Lung (tissue), 17 donors: ENCODE measurements at places on chromosomes 12 and 14.

DNA sequence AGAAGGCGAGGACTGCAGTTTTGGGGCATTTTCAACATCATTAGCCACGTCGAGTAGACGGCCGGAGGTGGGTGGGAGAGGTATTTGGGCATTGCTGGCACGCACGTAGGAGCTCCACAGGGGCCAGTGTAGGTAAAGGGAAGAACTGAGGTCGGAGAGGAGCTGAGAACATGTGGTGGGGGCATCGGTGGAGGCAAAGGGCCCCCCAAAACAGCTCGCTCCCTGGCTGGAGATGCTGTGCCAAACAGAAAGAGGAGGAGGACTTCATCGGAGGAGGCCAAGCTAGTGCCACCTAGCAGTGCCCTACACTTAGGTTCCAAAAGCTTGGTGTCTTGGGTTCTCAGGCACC, 52.0 kb upstream of the PPP2R5C start:
- DNase-seq = no peak

DNA sequence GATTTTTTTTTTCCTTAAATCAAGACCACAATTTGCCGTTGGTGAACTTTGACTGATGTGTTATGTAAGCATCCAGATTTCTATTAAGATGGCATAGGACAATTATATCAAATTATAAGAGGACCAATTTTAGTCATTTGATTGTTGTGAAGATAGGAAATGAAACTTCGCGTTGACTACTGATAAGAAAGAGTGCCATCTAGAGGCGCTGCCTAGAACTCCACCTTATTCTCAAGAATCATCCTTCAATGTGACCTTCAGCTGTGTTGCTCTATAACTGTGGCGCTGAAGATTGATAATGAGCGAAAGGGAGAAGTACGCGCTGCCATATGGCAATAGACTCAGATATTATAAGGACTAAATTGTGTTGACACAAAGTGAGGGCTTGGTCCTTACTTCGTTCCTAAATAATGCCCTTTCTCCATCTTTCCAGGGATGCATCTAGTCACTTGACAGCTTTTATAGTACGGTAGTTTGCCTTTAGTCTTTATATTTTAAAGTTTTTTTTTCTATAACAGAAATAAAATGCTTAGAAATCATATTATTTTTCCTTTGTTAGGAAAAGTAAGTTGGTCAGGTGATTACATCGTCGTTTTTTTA, 350.8 kb upstream of the STXBP6 start:
- DNase-seq = peak; percentile 26

GRCh38 chr14:90587918-90588317, 191.1 kb downstream of the CALM1 start:
- DNase-seq = no peak

DNA sequence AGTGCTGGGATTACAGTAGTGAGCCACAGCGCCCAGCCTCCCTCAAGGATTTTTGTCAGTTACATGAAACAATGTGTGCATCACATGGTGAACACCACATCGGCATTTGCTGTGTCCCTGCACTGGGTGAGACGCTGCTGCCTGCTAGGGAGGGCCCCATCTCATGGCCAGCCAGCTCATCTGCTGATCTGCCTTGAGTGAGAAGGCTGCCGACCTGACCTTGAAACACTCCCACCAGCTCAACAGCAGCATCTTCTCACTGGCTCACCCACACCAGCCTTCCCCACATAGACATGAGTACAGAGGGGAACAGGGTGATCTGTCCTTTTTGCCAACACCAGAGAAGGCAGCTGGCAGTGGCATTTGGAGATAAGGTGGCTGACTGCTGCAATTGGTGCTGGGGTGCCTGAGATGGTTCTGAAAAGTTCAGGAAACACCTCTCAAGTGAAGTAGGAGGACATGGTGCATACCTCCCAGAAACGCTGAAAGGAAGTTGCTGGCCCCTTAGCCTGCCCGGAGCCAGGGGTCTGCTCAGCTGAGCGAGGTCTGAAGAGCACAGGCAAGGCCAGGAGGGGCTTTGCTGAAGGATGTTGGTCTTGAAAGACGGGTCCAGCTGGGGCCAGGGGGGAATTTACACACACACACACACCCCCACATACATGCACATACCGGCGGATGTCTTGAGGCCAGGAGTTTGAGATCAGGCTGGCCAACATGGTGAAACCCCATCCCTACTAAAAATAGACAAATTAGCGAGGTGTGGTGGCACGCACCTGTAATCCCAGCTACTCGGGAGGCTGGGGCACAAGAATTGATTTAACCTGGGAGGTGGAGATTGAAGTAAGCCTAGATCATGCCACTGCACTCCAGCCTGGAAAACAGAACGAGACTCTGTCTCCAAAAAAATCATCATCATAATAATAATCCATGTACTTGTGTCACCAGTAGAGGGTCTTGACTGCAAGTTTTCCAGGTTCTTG, 14.3 kb upstream of the PPP1R13B start:
- no peak for DNase-seq

DNA sequence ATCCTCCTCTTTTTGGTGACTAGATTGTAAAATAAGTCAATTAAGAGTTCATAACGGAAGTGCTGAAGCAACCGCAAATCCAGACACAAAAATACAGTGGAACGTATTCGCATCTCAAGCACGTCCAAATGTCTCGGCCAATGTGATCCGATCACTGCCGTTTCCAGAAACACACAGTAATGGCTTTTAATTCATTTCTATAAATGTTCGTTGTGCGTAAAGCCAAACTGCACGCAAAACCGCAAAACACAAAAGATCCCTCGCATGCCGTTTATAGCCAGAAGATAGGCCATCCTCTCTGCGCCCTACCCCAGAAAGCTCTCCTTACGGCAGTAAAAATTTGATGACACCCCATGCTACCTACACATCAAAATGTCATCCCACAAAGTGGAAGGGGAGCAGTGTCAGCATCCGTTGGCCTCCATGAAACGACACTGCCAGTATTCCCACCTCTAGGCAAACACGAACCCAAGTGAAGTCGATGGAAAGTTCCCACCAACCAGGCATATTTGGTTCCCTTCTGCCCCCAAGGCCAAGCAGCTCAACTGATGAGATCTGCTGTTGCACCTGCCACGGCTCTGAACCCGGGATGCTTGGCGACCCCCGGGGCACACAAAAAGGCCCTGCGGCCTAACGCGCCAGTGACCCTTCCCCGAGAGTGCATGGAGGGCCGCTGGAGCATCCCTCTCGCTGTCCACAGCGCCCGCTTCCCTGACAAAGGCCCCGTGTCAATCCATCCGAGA, 1.4 kb downstream of the HECTD4 start:
- peak; percentile 15 for DNase-seq

DNA sequence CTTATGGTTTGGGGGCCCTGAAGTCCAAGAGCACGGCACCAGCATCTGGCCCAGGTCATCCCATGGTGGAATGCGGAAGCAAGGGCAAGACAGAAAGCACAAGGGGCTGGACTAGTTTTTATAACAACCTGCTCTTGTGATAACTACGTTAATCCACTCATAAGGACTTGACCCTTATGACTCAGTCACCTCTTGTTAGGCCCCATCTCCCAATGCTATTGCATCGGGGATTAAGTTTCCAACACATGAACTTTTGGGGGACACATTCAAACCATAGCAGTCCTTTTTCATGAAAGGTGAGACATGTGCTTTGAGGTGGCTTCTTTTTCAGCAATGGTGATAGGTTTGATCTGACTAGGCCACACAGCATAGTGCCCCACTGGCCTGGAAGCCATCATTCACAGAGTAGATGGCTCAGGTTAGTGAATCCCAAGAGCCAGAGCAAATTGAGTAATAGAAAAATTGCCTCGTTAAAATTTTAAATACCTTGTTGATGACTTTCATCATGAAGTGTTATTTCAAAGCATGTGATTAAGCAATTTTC, 12.1 kb downstream of the FRMD6 start:
- no peak for DNase-seq

DNA sequence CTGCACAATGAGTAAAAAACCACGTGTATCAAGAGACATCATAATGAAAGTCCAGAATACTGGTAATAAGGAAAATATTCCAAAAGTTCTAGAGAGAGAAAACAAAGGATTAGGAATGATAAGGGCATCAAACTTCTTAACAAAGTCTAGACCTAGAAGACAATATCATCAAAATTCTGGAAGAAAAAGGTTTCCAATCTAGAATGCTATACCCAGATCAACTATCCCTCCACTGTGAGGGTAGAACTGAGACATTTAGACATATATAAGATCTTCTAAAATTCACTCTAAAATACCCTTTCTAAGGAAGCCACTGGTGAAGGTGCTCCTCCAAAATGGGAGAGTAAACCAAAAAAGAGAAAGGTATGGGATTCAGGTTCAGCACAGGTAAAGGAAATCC, 2.9 kb downstream of the C1RL start:
- DNase-seq = no peak

DNA sequence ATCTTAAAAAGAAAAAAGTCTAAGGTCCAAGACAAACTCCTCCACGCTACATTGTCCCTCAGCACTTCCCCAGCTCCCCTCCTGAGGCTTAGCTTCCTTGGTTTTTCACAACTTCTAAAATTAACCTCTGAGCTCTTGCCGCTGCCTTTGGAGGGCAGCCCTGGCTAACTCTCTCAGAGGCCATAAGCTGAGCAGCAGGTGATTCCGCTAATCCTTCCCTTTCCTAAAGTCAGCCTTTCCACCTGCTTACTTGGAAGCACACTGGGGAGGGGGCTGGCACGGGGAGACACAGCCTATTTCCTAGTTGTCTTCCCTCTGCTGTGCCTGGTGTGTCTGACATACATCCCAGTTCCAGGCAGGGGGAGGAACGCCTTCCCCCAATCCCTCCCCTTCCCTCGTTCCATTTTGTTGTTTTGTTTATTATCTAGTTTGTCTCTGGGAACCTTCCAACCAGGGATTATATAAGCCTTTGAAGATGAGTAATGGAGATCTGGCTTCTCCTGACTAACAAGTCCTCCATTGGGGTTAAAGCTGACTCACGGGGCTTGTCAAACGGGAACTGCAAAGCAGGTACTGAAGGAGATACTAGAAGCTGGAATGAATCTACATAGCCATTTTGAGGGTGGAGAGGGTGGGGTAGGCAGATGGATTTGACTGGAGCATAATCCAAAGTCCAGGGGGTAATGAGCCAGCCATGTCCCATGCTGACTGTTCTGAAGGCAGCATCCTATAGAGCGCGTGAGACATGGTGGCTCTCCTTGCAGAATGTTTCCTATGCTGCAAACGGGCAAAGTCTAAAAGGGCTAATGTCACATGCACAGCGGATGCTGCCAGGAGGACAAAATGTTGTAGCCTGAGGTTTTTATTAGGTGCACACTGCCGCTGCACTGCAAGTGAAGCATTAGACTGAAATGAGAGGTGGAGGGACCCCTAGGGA, 230.8 kb downstream of the FOXN3 start:
- DNase-seq = no peak

DNA sequence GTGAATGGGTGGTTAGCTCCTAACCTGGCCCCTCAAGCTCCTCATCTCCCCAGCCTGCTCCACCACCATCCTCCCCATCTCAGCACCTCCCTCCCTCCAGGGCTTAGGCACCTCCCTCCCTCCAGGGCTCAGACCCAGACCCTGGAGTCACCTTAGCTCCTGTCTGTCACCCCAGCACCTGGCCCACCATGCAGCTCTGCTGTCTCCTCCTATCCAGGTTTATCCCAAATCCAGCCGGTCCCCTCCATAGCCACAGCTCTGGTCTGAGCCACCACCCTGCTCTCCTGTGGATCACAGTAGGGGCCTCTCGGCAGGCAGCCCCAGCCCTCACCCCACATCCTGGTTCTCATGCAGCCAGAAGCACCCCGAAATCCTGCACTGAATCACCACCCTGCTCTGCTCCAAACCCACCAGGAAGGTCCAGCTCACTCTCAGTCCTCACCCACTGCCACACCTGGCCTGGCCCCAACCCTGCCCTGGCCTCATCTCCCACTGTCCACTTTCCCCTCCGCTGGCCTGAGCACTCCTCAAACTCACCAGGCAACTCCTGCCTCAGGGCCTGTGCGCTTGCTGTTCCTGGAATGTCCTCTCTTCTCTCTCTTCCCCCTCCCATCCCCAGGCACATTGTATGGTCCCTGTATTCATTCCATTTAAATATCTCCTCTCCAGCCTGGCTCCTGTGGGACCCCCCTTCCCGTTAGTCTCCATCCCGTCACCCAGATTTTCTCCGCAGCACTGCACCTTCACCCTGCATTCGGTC, 62.6 kb downstream of the DIO3 start:
- DNase-seq = no peak

DNA sequence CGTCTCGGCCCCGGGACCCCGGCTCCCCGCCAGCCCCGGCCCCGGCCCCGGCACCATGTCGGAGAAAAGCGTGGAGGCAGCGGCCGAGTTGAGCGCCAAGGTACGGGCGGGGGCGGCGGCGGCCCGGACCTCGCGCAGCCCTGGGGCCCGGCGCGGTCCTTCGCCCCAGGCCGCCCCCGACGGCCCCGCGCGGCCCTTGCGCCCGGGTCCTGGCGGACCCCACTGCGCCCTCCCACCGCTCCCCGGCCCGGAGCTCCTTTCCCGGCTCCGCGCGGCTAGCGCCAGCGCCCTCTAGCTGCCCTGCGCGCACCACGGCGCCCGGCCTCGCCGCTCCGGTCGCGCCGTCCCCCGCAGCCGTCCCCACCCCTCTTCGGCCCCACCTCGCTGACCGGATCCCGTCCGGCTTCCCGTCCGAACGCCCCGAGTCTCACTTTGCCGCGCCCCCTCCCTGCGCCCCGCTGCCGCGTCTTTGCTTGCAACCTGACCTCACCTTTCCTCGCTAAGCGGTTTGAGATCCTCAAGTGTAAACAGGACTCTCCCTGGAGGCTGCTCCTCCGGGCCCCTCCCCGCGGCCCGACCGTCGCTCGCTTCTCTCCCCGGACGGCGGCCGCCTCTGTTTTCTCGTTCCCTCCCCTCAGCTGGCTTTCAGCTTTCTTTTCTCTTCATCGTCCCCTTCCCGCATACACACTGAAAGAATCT, 637 bp downstream of the PTMS start:
- peak; percentile 88 for DNase-seq

DNA sequence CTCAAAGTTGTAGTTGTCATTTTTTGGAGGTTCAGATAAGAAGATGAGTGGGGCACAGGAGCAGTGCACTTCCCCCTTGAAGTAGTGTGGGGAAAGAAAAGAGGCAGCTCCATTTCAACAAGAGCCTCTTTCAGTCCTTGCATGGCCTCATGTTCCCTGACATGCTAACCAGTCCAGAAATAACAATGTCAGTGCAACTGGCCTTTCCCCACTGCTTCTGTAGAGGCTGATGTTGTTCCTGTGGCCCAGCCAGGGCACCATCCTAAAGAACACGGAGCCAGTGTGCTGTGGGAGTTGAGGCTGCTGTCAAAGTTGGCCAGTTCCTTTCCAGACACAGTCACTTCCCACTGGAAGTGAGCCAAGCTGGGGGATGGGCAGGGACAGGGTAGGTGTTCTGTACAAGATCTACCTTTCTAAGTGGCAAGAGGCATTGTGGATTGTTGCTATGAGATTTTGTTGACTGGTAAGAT, 77.7 kb upstream of the SLC38A2 start:
- no peak for DNase-seq

GRCh38 chr12:62813031-62813829, 121.7 kb downstream of the PPM1H start:
- peak; percentile 85 for DNase-seq

DNA sequence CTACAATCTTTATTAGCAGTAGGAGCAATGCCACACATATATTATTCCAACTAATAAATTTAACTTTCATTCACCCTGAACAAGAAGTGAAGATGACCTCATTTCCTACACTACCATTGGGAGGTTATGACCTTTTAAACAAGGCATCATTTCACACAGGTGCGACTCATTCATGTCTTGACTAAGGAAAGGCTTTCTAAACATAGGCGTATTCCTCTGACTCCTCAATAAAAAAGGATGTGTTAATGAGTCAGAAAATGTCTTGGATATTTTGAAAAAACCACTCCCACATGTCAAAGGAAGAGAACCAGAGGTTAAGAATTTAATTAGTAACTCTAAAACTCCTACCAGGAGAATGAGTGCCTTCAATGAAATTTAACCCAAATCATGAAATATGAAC, 115.2 kb downstream of the PRICKLE1 start:
- DNase-seq = no peak

- peak; percentile 93 for DNase-seq
Observed at GRCh38 chr12:77231501-77231918, 166.1 kb upstream of the E2F7 start.
